ENCODE measurements at places on chromosomes 6 and 20.

DNA sequence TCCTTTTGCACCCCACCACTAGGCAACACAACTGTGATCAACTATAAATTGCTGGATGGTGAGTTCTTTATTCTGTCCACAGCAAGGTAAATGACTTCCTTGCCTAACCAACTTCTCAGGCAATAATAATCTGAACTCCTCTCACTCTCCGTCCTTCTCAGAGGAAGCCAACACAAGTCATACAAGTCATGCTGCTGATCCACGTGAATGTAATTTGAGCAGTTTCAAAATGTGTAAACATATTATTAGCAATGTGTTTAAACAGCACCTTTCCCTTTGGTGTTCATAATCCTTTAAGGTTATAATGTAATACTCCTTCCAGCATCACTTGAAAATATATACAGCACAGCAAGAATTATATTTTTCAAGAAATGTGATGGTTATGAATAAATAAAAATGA lies 127.9 kb downstream of the QRSL1 start:
- DNase-seq: no peak

DNA sequence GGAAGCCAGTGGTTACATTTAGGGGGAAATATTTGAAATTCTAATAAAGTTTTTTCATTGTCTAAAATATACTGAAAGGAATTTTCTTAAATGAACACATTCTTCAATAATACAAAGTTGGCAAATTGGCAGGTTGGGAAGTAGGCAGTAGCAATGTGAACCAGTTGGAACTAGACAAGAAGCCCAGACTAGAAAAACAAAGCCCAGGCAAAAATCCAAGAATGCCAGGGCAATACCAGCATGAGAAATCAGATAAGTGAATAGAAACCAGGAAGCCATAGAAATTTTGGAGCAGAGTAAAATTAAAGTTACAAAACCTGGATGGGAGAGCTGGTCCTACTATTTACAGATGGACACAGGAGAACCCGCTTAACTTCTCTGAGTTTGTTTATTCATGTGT lies 52.2 kb downstream of the TPBG start:
- no peak for DNase-seq

DNA sequence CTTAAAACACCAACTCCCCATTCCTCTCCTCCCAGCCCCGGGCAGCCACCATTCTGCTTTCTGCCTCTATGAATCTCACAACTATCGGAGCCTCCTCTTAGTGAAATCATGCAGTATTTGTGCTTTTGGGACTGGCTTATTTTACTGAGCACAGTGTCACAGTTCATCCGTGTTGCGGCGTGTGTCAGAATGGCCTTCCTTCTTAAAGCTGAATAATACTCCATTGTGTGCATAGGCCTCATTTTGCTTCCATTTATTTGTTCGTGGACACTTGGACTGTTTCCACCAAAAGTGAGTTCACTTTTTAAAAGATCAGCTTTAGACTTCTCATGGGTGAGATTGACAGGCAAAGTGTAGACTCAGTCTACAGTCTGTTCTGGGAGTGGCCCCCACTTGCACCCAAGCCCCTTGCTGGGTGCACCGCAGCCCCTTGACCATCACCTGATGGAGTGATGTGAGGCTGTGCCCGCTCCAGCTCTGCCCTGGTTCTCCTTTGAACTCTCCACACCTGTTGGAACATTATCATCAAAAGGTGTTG lies 12.6 kb downstream of the DUSP22 start:
- DNase-seq: no peak

DNA sequence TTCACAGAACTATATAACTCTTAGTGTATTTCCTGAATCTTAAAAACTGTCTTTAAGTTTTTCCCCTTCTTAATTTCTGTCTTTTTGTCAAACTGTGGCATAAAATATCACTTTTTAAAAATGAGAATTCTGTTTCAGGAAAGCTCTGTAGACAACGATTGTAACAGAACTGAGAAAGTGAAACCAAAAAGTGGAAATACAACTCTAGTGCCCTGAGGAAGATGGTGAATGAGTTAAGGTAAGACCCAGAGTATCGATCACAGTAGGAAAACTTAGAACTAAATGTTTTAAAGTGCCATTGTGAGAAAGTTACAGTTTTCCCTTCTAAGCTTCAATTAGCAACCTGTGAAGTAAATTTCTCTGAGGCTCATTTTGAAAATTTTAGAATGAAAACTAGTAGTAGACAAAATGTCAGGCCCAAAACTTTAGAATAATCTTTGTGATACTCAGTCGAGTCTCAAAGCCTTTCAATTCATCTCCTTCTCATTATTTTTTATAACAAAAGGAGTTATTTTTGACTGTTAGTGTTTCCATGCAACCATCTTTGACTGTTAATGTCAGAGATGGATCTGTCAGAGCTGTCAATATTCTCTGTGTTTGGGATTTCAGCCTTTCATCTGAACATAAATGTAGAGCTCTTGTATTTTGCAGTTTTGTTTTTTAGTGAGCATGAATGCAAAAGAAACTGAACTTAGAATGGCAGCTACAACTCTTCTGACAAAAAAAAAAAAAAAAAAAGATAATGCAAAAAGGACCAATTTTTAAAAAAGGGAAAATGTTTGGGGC lies 19.0 kb upstream of the TRDN start:
- no peak for DNase-seq

GRCh38 chr20:20407891-20408805 lies 40.2 kb downstream of the INSM1 start:
- no peak for DNase-seq

- no peak for DNase-seq
These were observed 390.6 kb upstream of the ID4 start for GRCh38 chr6:19446570-19446969.

DNA sequence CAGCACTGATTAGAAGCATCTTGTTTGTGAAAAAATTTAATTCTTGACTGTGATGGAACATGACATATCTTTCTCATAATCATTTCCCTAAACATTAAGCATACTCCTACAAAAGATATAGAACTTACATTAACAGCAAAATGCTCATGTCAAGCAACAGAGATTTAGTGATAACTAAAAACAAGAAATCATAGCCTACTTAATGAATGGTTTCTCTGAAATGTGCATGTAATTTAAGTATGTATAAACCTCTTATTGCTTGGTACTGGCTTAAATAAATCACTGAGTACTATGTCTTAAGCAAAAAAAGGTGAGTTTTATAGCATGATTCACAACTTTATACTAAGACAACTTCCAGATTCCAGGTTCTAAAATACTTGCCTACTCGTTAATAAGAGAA lies 9.3 kb downstream of the ROMO1 start:
- no peak for DNase-seq

DNA sequence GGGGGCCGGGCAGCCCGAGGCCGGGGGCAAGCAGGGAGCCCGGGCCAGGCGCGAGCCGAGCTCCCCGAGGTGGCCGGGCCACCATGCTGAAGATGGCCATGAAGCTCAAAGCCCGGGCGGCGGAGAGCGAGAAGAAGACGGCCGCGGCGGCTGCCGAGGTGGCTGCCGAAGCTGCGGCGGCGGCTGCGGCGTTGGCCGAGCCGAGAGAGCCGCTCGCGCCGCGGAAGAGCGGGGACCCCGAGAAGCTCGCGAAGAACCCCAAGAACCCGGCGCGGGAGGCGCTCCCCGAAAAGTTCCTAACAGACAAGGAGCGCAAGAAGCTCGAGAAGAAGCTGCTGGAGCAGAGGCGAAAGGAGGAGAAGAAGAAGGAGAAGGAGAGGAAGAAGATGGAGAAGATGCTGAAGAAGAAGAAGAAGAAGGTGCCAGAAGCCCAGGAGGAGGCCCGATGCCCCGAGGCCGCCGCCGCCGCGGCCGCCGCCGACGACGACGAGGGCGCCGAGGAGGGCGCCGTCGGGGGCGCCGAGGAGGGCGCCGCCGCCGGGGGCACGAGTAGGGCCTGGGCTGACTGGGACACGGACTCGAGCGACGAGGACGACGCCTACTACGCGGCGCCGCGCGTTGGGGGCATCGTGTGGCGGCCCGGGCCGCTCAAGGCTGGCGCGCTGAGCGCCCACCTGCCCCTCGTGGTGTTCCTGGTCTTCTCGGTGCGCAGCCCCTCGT lies 37.4 kb downstream of the GNAS start:
- DNase-seq: peak; percentile 72

GRCh38 chr6:40692337-40692736 lies 105.2 kb upstream of the LRFN2 start:
- no peak for DNase-seq

GRCh38 chr6:161318456-161318855 lies 44.6 kb upstream of the AGPAT4 start:
- DNase-seq: no peak

DNA sequence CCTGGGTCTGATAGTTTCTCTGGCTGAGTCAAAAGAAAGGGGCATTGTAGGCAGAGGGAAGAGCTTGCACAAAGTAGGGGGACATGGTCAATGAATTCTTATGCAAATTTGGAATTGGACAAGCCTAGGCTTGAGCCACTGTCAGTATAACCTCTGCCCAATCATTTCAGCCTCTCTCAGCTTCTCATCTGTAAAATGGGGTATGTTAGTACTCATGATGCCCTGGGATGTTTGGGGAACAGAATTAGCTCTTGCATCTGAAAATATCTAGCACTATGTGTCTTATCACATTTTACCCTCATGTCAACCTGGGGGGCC lies 148.6 kb downstream of the DHX35 start:
- no peak for DNase-seq

GRCh38 chr6:170367241-170367640 lies 60.7 kb downstream of the FAM120B start:
- DNase-seq: no peak

GRCh38 chr6:108710030-108710429 lies 138.2 kb upstream of the ARMC2 start:
- DNase-seq: no peak

DNA sequence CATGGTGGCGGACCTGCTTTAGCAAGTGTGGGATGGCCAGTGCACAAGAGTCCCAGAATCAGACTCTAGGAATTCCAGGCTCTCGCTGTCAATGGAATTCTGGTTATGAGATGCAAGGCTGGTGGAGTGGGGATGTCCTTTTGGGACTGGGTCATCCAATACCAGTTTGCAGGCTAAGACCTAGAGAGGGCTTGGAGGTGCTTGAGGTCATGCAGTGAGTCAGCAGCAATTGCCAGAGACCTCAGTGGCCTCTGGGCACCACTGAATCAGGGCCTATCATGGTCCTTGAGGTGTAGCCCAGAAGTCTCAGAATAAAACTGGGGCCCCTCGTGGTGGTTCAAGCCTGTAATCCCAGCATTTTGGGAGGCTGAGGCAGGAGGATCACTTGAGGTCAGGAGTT lies 1.4 kb upstream of the SCRT2 start:
- no peak for DNase-seq

DNA sequence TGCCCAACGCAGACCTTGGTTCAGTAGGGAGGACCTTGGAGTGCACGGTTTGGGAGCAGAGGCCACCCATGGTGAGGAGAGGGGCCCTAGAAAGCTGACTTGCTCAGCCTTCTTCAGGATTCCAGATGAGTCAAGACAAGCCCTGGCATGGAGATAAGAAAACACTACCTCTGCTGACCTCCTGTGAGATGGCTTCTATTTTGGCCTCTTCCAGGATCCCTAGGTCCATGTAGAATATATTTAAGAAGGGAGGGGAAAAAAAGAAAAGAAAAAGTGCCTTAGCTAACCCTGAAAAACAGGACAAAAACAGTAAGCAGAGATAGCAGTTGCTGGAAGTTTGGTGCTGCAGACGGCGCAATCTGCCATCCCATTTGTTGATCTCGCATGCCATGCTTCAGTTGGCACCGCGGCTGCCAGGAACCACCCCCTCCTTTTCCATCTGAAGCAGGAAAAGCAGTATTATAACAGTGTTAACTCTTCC lies 100.0 kb downstream of the ARMC2 start:
- DNase-seq: no peak

DNA sequence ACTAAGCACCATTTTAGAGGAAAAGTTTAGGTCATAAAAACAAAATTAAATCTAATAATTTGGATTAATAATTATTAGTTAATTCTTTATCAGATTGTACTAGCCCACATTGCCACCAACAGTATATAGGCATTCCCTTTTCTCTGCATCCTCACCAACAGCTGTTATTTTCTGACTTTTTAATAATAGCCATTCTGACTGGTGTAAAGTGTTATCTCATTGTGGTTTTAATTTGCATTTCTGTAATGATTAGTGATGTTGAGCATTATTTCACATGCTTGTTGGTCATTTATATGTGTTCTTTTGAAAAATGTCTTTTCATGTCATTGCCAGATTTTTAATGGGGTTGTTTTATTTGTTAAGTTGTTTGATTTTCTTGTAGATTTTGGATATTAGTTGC lies 319.1 kb upstream of the SYNCRIP start:
- DNase-seq: no peak

- no peak for DNase-seq
These were observed 438.3 kb downstream of the UTRN start for GRCh38 chr6:144723431-144723830.

DNA sequence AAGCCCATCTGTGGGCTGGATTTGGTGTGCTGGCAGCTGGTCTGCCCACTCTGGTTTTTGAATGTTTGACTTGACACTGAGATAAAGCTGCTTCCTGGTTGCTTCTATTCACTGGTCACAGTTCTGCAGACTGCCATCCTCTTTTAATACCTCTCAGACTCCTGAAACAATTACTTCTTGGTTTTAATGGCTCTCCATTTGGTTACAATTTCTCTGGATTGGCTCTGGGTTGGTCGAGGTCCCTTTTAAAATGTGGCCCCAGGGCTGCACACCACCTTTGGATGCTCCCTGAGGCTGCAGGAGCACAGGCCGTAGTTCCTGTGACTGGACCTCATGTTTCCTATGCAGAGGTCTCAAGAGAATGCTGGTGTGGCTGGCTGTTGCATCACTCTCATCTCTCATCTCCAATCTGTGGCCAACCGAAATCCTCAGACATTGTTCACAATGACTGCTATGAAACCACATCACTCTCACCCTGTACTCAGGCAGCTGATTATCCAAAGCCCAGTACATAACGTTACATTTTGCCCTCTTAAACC lies 98.5 kb downstream of the INSM1 start:
- DNase-seq: no peak

GRCh38 chr6:153013438-153013837 lies 10.9 kb upstream of the MTRF1L start:
- no peak for DNase-seq

DNA sequence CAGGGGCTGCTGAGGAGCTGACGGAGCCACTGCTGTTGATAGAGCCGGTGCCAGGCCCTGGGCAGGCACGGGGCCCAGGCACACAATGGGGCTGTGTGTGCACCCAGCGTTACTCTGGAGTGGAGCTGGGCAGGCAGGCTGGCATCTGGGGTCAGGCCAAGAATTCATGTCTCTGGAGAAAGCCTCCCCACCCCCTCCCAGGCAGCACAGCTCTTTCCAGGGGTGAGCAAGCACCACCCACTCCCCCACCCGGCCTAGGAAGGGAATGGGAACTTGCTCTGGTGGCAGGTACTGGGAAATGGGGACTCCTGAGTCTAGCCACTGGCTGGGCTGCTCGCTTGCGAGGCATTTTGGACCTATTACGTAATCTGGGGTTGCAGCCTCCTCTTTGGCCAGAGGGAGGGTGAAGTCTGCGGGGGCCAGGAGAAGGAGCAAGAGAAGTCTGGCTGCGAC lies 22.7 kb downstream of the TFEB start:
- DNase-seq: no peak

- no peak for DNase-seq
These were observed 168.0 kb upstream of the FOXA2 start for GRCh38 chr20:22752324-22752723.

- no peak for DNase-seq
These were observed 32.5 kb upstream of the SYNCRIP start for GRCh38 chr6:85675030-85675819.

GRCh38 chr6:41288030-41288753 lies 1.7 kb upstream of the TREM1 start:
- DNase-seq: no peak

All from activated T-cell treated with anti-CD3 and anti-CD28 coated beads, Interleukin-2, amount 50 U/mL, for 1 hour (primary cell).